ENCODE measurements at places on chromosomes 7 and 10.

DNA sequence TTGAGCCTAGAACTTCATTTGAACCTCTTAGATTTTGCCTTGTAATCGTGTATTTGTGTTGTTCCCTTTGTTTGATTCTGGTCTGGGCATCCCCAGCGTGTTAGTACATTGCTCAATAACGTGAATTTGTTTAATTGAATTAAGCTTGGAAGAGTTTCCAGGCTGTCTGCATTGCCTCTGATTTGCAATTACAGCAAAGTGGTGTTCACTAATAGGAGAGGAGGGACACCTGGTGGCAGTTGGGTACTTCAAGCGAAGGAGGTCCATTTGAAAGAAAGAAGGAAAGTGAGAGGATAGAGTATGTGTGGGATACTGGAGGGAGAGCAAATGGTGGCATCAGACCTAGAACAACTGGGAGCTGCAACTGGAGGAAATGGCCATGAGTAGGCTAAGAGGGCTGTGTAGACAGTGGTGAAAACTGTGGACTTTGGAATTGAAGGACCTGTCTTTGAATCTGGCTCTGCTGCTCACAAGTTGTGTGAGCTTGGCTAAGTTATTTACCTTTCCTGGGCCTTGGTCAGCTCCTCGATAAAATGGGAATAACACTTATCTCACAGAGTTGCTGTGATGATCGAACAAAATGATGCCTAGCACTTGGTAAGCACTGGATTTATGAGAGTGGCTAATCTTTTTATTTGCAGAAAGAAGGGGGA is 15.1 kb downstream of the LSMEM1 start:
- peak; percentile 77 for DNase-seq

GRCh38 chr7:50803359-50804337 is 21.0 kb upstream of the GRB10 start:
- DNase-seq, result no peak

DNA sequence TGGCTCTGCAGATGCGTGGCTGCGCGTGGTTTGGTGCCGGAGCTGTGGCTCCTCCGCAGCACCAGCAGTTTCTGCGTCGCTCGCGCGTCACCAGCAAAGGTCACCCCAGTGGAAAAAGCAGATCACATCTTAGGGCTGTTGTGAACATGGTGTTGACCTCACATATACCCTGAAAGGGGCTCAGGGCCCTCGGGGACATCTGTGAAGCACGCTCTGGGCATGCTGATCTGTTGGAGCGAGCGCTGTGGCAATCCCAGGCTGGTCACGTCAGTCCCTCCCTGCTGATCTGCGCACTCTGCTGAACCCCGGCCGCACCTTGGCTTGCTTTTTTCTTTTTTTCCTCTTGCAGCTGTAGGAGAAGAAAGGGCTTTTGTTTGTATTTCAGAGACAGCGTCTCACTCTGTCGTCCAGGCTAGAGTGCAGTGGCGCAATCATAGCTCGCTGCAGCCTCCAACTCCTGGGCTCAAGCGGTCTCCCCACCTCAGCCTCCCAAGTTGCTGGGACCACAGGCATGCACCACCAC is 33.3 kb upstream of the AP5Z1 start:
- DNase-seq, result no peak

DNA sequence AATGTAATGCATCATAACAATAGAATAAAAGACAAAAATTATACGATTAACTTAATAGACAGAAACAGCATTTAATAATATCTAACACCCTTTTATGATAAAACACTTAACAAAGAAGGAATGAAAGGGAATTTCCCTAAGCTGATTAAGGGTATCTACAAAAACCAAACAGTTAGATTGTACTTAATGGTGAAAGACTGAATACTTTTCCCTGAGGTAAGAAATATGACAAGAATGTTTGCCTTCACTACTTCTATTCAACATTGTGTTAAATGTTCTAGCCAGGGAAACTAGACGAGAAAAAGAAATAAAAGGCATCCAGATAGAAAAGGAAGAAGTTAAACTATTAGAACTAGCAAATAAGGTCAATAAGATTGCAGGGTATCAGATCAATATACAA is 276.9 kb downstream of the BAMBI start:
- DNase-seq, result peak; percentile 31

DNA sequence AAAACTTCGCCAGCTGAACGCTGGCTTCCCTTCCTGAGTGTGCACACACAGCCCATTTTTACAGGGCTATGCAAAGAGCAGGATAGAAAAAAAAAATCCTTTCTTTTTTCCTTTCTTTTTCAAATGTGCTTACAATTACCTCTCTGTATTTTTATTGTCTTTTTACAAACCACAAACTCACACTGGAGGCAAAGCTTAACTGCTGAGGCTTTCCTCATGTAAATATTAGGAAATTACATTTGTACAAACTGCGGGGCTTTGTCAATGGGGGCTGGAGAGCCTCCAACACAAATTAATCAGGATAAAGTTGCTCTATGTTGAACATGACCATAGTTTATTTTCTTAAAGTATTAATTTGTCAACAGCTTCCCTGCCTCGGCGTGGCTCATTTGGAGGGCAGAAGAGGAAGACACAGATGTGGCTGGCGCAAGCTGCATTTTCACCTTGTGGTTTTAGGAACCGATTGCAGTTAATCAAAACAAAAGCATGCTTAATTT is 411.7 kb upstream of the MKI67 start:
- DNase-seq, result no peak

GRCh38 chr10:30873411-30873810 is 158.3 kb downstream of the ZNF438 start:
- no peak for DNase-seq

DNA sequence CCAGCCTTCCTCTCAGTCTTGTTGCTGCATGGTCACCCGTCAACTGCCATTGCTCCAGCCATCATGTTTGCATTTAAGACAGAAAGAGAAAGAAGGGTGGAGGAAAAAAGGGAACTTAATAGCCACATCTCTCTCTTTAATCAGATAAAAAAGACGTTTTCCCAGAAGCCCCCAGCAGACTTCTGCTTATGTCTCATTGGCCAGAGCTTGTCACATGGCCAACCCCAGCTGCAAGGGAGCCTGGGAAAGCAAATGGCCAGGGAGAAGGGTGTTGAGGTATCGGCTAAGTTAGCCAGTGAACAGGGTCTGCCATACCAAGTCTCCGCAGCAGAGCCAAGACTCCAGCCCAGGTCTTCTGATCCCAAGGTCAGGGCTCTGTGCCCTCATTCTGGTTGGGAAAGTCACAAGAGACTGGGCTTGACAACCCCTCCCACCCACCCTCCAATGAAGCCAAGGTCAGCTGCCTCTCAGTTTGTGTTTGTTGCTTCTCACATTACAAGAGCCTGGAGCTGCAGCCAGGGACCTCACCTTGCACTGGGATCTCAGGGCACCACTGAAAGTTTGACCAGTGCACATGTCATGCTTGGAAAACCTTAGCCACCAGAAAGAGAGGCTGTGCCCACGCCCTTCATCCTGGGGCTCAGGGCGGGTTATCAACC is 80.3 kb upstream of the LYZL2 start:
- DNase-seq, result no peak

- DNase-seq, result no peak
These were observed 198.3 kb upstream of the ZMIZ1 start for GRCh38 chr10:78870458-78870857.

- DNase-seq, result peak; percentile 90
These were observed 255.8 kb downstream of the TWIST1 start for GRCh38 chr7:18861514-18862118.

DNA sequence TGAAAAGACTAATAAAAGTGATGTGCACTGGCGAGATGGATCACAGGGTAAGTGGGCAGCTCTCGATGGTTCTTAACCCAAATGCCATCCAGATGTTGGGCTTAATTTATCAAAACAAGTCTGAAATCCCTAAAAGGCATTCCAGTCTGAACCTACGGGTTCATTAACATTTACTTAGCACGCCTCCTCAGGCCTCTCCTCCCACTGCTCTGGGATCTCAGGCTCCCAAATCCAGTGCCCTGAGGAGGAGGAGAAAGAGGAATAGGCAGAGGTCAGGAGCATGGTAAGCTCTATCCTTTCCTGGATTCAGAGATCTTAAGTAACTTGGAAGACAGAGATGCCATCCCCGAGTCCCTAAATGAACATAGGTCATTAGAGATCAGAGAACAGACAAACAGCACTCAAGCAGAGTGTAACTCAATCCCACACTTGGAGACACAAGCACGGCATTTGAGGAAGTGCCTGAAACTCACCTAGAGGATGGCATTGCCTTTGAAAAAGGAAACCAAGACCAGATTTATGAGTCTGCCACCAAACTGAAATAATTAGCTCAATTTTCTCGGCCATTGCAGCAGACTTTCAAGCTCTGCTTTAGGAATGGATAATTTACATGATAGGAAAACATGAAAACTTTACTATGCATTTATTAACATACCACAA is 140.9 kb downstream of the CXCL12 start:
- DNase-seq, result no peak

DNA sequence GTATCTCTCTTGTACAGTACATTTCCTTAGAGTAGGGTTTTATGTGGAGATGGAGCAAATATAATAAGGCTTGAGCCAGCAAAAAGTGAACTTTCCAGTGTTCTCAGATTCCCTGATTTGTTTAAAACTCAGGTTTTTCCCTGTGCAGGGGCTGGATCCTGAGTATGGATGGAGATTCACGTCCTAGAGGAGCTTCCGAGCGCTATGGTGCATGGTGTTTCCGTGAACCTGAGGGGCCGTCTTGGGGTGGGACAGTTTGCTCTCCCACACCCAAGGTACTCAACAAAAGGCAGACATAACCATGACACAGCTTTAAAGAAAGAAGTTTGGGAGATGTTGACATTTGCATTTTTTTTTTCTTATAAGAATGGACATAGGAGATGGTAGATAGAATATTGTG is 122.5 kb downstream of the SEC23IP start:
- no peak for DNase-seq

- peak; percentile 50 for DNase-seq
These were observed 59.6 kb upstream of the TRIL start for GRCh38 chr7:29017713-29018112.

DNA sequence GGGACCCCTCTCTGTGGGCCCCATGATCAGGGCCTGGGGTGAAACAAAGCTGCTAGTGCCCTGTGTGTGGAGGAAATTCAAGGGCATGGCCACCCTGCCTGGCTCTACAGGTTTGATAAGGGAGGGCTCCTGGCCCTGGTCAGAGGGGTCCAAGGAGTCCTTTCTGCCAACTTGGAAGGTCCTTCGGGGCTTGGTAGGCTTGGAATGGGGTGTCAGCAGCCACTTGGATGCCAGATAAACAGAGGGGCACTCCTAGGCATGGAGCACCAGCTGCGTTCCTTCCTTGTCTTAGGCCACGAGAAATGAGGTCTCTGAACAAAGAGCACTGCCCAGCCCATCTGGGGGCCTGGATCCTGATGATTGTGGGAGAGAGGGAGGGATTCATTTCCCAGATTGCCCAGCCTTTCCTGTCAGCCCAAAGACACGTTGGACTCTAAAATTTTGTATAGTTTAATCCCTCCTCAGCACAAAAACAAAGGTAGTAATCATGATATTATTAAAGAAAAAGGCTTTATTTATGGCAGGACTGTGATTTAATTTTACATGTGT is 5.1 kb downstream of the MTURN start:
- DNase-seq, result no peak

GRCh38 chr7:131000873-131001272 is 266.9 kb upstream of the KLF14 start:
- DNase-seq, result no peak

DNA sequence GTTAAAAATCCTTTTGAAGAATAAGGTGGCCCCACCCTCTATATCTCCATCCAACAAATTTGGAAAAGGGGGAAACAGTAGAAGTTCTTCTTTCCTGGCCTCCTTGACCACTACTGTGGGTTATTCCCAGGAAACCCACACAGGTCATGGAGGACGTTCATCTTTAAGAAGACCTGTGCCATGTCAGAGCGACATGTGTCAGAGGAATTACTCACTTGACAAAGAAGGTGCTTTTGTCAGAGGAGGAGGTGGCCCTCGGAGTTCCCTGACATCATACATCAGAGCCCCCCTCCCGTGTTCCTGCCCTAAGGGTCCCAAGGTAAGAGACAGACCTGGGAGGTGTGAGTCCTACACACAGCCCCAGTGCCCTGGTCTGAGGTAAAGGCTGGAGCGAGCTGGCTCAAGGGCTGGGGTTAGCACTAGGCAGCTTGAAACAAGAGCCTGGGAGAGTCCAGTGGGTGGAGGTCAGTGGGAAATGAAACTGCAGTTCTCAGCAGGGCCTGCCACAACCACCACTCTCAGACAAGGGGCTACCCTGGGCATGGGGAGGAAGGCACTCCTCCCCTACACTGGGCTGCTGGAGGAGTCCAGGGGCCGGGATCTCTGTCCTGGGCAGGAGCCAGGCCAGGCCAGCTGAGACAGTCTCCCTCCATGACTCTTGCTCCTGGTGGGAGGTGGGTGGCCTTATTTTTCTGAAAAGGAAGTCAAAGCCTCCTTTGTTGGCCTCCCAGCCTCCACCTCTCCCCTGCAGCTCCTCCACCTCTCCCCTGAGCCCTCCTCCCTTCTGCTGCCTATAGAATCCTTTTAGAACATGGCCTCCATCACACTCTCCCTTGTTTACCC is 21.8 kb upstream of the ZMIZ1 start:
- DNase-seq, result no peak

DNA sequence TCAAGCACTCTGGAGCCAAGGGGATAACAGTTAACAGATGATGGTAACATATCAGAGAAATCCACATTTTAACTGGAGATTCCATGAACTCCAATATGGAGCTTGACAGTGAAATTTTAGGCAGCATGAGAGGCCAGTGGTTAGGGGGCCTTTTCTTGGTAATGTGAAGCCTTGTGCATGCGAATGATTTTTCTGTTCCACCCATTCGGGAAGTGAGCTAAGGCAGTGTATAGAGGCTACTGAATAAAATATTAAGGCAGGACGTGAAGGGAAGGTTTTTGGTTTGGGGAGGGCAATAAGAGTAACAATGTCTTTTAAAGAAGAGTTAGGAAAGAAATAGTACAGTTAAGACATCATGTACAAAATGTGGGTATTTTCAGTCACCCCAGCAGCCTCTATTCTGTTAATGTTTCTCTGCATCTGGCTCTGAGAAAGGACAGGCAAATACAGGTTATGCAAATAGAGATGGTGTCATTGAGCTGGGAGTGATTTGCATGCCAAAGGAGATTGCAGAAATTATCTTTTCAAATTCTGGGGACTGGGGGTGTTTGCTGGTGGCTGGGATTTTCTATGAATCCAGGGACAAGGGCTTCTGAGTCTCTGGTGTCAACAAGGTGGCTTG is 6.8 kb upstream of the TAS2R60 start:
- no peak for DNase-seq

DNA sequence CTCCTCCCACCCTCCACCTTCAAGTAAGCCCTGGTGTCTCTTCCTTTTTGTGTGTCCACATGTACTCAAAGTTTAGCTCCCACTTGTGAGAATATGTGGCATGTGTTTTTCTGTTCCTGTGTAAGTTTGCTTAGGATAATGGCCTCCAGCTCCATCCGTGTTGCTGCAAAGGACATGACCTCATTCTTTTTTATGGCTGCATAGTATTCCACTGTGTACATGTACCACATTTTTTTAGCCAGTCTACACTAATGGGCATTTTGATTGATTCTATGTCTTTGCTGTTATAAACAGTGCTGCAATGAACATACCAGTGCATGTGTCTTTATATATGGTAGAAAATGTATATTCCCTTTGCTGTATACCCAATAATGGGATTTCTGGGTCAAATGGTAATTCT is 710.9 kb downstream of the CCSER2 start:
- DNase-seq, result no peak

Data from fibroblast of pulmonary artery (primary cell).